Dermis blood vessel endothelial cell (primary cell): ENCODE measurements at places on chromosomes 13 and 19.
A peak's percentile ranks its signal among the peaks of the same experiment; 100 is the strongest.

- no peak for DNase-seq
Measured at GRCh38 chr13:40536443-40537113, 129.9 kb downstream of the FOXO1 start.

DNA sequence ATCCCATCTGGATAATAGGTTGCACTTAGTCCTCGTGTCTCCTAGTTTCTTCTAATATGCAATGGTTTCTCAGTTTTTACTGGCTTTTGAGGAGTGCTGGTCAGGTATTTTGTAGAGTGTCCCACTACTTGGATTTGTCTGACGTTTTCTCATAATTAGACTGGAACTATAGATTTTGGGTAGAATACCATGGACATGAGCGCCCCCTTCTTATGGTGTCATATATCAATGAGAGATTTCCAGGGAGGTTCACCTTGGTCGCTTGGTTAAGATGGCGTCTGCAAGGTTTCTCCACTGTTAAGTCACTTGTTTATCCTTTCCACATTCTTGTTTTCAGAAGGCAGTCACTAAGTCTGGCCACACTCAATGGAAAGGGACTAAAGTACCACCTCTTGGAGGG is 6.7 kb downstream of the SOHLH2 start:
- no peak for DNase-seq

DNA sequence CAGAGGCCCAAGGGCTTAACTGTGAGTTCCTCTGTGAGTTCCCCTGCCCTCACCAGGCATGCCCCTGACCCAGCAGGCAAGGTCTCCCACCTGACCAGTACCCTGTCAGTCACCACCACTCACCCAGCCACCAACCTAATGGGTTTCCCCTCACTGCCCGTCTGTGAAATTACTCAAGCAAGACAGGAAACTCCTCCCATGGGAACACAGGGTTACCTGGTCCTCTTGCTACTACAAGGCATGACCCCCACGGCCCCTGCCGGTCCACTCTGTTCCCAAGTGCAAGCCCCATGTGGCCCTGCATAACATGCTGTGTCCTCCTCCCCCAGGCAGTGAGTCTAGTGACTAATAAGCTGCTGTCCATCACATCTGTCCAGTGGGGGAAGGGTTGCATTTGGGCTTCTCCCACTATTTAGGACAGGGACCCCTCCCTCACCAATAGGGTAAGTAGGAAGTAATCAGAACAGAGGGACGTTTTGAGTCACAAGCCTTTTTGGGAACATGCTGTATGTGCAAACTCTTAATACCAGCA is 8.0 kb upstream of the DHRS12 start:
- peak; percentile 15 for DNase-seq

- DNase-seq, result no peak
Measured at GRCh38 chr19:12224676-12225075, 61.8 kb downstream of the ZNF136 start.

DNA sequence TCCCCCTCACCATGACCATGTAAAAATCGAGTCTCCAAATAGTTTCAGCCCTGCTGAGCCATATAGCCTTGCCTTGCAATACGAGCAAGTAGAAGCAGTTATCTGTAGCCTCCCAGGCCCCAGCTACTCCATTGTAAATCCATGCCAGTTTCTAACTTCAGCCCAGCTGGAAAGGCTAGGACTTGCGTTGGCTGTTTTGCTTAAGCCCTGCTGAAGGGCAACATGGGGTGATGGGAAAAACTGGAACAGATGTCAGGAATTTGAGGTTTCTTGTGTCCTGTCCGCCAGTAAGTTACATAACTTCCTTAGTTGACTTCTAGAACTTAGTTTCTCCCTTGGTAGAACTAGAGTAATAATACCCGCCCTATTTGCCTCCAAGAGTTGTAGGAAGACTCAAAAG is 216.0 kb upstream of the SERP2 start:
- no peak for DNase-seq

DNA sequence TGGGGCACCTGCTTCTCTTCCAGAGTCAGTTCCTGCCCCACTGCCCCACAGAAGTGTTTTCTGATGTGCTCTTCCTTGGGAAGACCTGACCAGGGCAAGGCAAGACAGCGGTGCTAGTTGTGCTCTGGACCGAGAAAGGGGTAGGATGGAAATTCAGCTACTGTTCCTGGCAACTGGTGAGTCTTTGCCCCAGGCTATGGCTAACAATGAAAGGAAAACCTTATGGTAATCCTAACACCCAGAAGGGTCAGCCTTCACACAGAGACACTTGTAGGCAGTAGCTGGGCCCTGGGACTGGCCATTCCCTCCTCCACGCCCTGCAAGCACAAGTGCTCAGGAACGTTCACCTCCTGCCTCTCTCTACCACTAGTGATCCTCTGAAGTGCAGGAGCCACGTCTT is 9.6 kb upstream of the CYSLTR2 start:
- no peak for DNase-seq

DNA sequence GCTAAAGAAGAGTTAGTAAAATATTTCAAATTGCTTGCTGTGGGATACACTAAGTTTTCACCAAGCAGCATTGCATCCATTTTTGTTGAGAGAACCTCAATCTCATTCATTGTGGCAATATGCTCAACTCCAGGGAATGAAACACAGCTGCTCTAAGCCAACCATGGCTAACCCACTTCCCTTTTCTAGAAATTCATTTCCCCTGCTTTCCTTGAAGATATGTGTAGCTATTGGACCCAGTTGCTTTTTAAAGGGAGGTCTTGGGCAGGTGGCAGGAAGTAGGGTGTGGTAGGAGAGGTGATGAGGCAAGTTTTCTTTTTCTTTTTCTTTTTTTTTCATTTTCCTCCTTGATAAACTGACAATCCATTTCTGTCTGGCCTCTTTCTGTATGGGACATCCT is 452.2 kb downstream of the FGF14 start:
- DNase-seq, result no peak

DNA sequence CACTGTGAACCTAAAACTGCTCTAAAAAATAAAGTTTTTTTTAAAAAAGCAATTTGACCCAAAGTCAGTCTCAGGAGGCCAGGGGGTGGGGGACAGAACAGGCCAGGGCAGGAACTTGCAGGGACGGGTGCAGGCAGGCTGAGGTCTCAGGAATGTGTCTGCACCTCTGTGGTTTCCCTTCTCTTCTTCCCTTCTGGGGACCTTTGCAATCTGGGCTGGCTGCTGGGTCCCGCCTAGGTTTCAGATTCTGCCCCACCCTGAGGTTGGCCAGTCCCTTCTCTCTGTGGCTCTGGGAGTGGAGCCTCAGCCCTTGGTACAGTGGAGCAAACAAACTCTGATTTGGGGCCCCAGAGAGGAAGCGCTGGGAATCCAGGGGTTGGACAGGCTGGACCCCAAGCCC is 5.3 kb upstream of the F2RL3 start:
- no peak for DNase-seq

- DNase-seq, result no peak
Measured at GRCh38 chr13:47611664-47612288, 389.3 kb downstream of the SUCLA2 start.

DNA sequence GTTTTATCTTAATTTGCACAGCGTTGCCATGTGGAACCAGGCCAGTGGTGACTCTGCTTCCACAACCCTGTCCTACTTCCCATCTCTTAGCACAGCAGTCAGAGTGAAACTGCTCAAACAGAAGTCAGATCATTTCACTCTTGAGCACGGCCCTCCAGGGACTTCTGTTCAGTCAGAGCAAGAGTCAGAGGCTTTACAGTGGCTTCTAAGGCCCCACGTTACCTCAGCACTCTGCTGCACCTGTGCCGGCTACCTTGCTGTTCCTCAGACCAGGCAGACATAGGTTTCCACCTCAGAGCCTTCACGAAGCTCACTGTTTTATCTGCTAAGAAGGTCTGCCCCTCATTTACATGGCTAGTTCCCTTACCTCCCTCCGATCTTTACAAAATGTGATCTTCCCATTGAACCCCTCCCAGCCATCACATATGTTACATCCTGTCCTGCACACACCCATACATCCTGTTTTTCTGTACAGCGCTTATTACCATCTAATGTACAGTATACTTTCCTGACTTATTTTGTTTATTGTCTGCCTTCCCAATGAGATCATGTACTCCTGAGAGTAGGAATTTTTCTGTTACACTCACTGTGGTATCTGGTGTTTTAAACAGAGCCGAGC is 41.6 kb downstream of the TM9SF2 start:
- DNase-seq, result peak; percentile 45

DNA sequence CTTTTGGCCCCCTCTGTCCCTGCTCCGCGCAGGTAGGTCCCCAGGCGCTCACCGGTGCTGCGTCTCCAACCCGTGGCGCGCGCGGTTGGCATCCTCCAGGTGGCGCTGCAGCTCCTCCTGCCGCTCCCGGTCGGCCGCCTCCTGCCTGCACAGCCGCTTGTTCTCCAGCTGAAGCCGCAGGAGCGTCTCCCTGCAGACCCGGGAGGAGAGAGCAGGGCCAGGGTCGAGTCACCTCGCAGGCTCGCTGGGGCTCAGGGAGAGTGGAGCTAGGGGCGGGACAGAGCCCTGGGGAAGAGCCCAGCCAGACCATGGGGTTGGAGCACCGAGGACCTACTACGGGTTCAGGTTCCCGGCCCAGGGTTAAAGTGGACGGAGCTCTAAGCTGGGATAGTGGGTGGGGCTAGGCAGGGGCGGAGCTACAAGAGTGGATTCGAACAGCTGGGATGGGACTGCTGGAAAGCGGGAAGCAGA is 9.3 kb downstream of the HOOK2 start:
- DNase-seq, result peak; percentile 43

GRCh38 chr19:45901912-45902650 is at the start of gene MYPOP:
MYPOP (minus strand) TSS chr19:45902613; CDS start chr19:45901773, 840 bp downstream.
- peak; percentile 14 for DNase-seq

GRCh38 chr13:44843403-44843802 is 145.9 kb downstream of the NUFIP1 start:
- no peak for DNase-seq

DNA sequence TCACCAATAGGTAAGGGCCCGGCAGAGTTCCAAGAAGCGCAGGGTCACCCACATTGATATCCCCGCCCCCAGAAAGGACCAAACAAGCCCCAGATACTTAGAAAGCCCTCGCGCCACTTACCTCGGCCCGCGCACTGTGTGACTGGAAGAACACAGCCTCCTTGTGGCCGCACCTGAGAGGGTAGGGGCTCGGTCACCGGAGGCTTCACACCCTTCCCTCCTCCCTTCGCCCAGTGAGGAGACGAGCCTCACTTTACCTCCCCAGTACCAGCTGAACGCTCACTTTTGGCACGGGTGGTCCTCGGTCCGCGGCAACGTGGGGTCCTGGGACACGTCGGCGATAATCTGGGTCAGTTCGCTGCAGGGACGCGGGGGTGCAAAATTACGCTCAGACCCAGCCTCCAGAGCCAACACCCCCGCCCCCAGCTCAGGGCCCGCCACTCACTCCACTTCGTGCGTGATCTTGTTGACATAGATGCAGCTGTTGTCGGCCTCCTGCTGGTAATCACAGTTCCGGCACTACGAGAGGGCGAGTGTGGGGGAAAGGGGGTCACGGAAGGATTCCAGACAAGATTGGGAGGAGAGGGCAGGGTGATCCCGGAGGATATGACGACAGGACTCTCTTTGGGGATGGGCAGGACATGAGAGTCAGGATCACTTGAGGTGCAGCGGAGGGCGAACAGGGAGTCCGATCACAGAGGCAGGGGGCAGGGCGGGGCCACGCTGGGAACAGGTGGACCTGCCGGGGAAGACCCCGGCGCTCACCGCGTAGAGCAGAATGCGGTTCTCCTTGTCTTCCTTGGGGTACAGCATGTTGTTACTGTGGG is 568 bp downstream of the POLR2I start:
- DNase-seq, result peak; percentile 41

DNA sequence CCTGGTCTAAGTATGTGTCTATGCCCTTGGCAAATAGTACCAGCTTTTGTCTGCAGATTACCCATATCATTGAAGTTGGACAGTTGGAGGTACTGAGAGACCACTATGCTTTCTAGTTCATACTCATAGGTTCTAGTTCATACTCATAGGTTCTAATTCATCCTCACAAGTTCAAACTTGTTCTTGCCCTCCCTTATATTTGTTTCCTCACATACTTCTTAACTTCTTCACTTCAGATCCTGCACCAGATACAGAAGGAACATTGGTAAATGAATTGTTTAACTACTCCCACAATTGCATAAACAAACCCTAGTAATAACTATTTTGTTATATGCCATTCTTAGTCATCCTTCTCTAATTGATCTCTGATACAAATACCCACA is 172.2 kb downstream of the SLITRK1 start:
- no peak for DNase-seq

DNA sequence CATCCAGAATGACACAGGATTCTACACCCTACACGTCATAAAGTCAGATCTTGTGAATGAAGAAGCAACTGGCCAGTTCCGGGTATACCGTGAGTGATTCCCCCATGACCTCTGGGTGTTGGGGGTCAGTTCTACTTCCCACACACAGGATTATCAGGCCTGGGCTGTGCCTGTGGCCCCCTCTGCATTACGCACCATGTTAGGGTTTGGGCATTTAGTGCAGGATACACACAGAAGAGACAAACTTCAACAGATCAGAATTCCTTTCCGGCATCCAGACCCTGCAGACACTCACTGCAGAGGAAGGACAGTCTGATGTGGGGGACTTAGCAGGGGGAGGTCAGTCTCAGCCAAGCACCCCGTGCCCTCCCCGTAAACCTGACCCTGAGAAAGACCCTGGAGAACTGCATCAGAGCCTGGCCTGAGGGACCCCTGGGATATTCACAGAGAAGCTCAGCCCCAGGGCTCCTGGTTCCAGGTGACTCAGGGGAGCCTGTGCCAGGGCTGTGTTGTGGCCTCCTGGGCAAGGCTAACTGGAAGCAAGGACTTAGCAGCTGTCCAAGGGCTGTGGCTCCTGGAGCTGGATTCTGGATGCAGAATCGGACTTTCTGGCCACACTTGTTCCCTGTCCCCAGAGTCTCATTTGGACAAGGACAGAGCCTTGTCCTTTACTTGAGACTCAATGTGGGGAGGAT is 1.7 kb downstream of the CEACAM5 start:
- DNase-seq, result no peak

DNA sequence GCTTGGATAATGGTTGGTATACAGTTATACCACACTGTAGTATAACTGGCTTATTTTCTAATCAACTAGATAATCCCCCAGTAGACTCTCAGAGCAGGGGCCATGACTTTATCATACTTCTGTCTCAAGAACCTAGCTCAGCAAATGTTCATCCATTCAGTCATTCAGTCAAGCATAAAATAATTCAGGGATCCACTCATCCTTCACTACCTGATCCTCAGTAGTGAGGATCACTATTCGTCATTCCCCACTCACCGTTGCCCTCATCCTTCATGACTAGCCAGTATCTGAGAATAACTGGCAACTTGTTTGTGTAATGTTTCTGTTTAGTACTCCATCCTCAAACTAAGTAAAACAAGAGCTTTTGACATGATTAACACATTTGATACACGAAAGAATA is 77.6 kb downstream of the TSC22D1 start:
- DNase-seq, result no peak

GRCh38 chr13:41916173-41916954 is 44.5 kb downstream of the VWA8 start:
- DNase-seq, result peak; percentile 75
